ENCODE measurements at places on chromosomes 1 and 21. TPM values are rescaled to one million over a fixed set of nuclear protein-coding genes. Genes with fewer than 3 reads are reported as not detected.

Gene MMEL1
- total RNA-seq = 1.9 TPM

- peaks cover 16% of the 10 kb centered on the region for H3K27me3 ChIP-seq
- peak; percentile 54 for DNase-seq
- peaks cover 2% of the 10 kb centered on the region for H3K36me3 ChIP-seq
- peak overlapping the region; percentile 91 for H3K4me3 ChIP-seq
These were observed 77.4 kb downstream of the DESI2 start for GRCh38 chr1:244730153-244730933.

- H3K4me3 ChIP-seq = no peak overlapping the region
- no peaks in the 10 kb centered on the region for H3K27me3 ChIP-seq
- H3K36me3 ChIP-seq = peaks cover 12% of the 10 kb centered on the region
- H3K4me1 ChIP-seq = no peaks in the 10 kb centered on the region
- no peak for DNase-seq
These were observed 80.3 kb upstream of the ETS2 start for GRCh38 chr21:38725196-38726157.

Gene PPIH
- total RNA-seq = 89.9 TPM

GRCh38 chr1:234725177-234726132 is 115.5 kb upstream of the IRF2BP2 start:
- DNase-seq = peak; percentile 65
- peak overlapping the region; percentile 79 for H3K4me3 ChIP-seq
- peak overlapping the region; percentile 96 for H3K27ac ChIP-seq
- H3K27me3 ChIP-seq = no peaks in the 10 kb centered on the region
- H3K4me1 ChIP-seq = peaks cover 93% of the 10 kb centered on the region

- no peak for DNase-seq
- H3K36me3 ChIP-seq = no peaks in the 10 kb centered on the region
- H3K4me1 ChIP-seq = no peaks in the 10 kb centered on the region
- H3K4me3 ChIP-seq = no peak overlapping the region
- no peak overlapping the region for H3K27ac ChIP-seq
- no peaks in the 10 kb centered on the region for H3K27me3 ChIP-seq
These were observed 90.0 kb downstream of the HFM1 start for GRCh38 chr1:91314643-91315042.

- peaks cover 9% of the 10 kb centered on the region for H3K27me3 ChIP-seq
- no peak overlapping the region for H3K4me3 ChIP-seq
- no peak overlapping the region for H3K27ac ChIP-seq
- DNase-seq = no peak
These were observed 17.9 kb downstream of the PTPRF start for GRCh38 chr1:43548285-43549271.

GRCh38 chr1:53061859-53062707 is at the start of gene PODN:
PODN (plus strand) TSS chr1:53062213; CDS start chr1:53069856, 7,643 bp downstream.
- no peak within 1 kb of the TSS for H3K27ac ChIP-seq
- peaks cover 5% of the 10 kb centered on the region for H3K4me1 ChIP-seq
- peak within 1 kb of the TSS; percentile 66 for H3K4me3 ChIP-seq
- peaks cover 54% of the 10 kb centered on the region for H3K27me3 ChIP-seq

Gene FAM177B
- not detected for total RNA-seq

Gene LINGO4
- total RNA-seq = 0.88 TPM

DNA sequence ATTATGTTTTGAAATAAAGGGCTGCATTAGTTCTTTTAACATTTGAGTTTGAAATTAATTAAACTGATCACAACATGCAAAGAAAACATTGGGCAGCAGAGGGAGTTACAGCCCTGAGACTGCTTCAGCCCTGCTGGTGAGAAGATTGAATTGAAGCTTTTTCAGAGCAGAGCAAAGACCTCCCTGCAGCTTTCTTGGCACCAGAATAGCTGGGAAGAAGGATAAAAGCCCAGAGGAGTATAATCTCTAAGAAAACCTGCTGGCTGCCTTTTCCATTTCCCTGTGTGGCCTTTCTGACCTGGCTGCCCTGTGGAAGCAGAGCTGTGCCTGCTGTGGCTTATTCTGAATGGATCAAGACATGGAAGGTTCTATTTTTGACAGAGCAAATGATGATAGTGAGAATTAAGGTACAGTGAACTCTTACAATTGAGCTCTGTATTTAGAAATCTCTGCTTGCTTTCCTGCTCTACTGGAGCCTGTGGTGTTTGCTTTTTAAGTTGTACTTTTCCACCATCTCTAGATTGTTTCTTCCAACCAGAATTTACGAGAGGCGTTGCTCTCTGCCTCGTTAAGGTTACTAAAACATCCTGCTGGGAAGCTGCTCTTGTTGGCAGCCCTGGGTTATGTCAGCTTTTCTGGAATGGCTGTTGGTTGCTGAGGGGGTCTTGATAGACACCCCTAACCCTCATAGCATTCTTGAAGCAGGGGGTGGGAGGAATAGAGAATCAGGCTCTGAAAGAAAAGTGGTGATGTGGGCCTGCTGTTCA is 9.9 kb downstream of the SNRPE start:
- H3K27ac ChIP-seq = peak overlapping the region; percentile 77
- no peak overlapping the region for H3K4me3 ChIP-seq
- DNase-seq = peak; percentile 14
- H3K36me3 ChIP-seq = peaks cover 4% of the 10 kb centered on the region
- peaks cover 4% of the 10 kb centered on the region for H3K4me1 ChIP-seq

DNA sequence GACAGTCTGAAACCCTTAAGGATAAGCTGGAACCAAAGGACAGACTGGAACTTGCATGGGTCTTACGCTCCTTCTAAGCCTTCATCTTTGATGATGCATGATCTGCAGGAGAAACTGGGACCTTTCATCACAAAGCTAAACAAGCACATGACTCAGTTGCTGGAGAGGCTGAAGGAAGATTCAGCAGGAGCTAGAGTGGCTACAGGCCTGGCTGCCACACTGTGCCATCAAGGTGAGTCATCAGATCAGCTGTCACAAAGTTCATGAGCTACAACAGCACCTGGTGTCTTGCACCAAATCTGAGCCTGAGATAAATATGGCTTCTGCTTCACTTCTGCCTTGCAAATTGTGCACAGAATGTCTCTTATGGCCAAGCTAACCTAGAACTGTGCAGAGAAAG is 95.5 kb upstream of the MARK1 start:
- peaks cover 10% of the 10 kb centered on the region for H3K27me3 ChIP-seq
- H3K4me3 ChIP-seq = no peak overlapping the region
- no peak overlapping the region for H3K27ac ChIP-seq

DNA sequence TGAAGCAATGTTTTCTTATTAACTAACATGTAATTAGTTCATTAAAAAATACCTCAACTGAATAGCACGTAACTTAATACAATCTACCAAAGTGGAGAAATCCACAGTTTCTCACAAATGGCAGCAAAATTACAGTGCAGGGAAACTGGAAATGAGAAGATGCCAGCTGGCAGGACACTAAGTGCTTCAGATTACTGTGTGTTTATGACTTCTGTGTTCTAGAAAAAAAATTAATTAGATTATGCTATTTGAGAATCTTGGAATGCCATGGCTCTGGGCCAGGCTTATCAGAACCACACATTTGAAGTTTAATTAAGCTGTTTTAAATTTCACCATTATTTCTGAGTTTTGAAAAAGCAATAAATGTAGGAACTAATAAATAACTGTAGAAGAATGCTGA is 357.6 kb downstream of the TGFB2 start:
- no peaks in the 10 kb centered on the region for H3K4me1 ChIP-seq
- no peak overlapping the region for H3K27ac ChIP-seq
- H3K27me3 ChIP-seq = no peaks in the 10 kb centered on the region
- no peak for DNase-seq
- no peaks in the 10 kb centered on the region for H3K36me3 ChIP-seq
- no peak overlapping the region for H3K4me3 ChIP-seq

DNA sequence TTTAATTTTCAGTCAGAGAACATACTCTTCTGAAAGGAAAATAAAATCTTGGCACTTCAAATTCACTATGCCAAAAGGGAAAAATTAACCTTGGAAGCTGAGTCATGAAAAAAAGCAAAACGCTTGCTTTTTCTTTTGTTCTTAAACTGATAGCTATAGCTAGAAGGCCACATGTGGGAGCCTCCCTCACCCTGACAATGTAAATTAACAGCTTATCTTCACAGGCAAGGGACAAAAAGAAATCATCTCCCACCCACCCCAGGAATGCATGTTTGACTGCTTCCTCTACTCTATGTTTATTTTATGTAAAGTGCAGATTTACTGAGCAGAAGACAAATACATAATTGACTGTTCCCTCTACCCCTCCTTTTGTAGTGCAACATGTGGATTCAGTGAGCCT is 38.0 kb downstream of the EBNA1BP2 start:
- no peak overlapping the region for H3K27ac ChIP-seq
- no peaks in the 10 kb centered on the region for H3K4me1 ChIP-seq
- no peaks in the 10 kb centered on the region for H3K36me3 ChIP-seq
- H3K4me3 ChIP-seq = no peak overlapping the region
- H3K27me3 ChIP-seq = peaks cover 27% of the 10 kb centered on the region
- DNase-seq = no peak

DNA sequence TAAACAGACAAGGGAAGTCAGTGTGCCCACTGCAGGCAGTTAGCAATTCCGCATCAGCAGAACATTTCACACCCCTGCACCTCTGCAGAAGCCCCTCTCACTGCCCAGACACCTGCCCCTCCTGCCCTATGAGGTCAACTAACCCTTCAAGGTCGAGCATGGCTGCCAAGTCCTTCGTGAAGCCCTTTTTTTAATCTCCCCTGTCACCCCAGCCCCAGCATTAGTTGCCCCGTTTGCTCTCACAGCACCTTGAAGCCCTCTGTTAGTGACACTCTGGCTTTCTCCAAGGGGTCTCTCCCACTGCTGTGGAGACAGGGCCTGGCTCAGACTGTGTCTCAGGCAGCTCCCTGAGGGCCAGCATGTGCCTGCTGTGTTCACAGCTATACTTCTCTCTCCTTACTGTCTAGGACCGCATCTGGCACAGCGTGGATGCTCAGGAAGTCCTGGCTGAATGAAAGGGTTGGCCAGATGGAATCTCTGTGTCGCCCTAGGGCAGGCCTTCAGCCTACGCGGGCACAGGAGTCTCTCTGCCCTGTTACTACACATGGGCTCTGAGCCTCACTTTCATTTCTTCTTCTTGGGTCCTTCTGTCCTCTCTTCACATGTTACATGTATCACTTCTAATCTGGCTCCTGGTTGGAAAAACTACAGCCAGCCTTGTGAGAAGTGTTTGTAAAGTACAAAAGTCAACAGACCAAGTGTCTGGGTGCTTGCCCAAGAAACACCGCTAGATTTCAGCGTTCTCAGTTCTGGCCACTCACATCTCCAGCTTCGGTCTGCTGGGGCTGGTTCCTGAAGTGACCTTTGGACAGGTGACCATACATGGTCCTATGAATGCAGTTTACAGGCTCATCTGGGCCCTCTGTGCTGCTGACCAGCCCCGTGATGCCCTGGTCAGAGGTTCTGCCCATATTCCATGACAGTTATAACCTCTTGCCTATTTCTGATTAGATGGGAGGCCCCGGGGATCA is 19.7 kb downstream of the SLC2A1 start:
- H3K4me3 ChIP-seq = no peak overlapping the region
- H3K27me3 ChIP-seq = no peaks in the 10 kb centered on the region
- peaks cover 97% of the 10 kb centered on the region for H3K4me1 ChIP-seq
- H3K27ac ChIP-seq = peak overlapping the region; percentile 84

Gene HFM1
- not detected for total RNA-seq

GRCh38 chr1:224459966-224460365 is 25.4 kb upstream of the WDR26 start:
- H3K27me3 ChIP-seq = no peaks in the 10 kb centered on the region
- no peak overlapping the region for H3K27ac ChIP-seq
- H3K4me1 ChIP-seq = peaks cover 14% of the 10 kb centered on the region
- DNase-seq = no peak
- no peaks in the 10 kb centered on the region for H3K36me3 ChIP-seq
- no peak overlapping the region for H3K4me3 ChIP-seq

DNA sequence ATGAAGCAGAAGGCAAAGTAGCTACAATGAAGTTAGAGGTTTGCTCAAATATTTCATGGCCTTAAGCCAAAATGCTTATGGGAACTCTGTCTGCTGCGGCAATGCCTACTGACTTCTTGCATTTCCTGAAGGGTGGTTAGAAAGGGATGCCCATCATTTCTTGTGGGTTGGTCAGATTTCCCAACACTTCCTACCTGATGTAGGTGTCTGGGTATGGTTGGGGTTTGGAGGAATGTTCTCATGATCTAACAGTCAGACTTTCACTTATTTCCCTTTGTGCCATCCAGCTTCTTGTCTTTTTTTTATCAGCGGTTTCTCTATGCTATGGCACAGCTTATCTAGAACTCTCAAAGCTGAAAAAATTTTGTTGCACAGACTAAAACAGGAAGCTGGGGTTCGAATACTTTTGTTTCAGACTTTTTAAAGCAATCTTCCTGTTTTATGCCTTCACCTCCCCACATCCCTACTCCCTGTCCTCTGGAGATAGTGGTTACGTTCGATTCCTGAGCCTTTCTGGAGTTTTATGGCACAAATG is 307.7 kb downstream of the USP25 start:
- DNase-seq = no peak
- H3K4me1 ChIP-seq = no peaks in the 10 kb centered on the region
- H3K27me3 ChIP-seq = no peaks in the 10 kb centered on the region
- no peak overlapping the region for H3K4me3 ChIP-seq
- no peak overlapping the region for H3K27ac ChIP-seq

DNA sequence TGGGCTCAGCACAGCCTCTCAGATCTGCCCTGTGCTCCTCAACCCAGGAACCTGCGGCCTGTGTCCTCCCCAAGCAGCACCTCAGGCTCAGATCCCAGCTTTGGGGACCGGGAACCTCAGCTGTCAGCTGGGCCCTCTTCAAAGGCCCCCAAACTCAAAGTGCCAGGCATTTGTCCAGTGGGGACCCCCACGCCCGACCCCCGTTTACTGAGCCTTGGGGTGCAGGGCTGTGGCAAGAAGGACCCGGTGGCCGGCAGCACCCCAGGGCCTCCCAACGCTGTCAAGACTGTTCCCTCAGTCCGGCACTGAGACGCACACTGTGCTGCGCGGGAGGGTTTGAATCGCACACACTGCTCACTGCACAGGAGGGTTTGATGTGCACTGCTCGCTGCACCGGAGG is 35.0 kb downstream of the MORN1 start:
- no peak for DNase-seq
- no peak overlapping the region for H3K4me3 ChIP-seq
- no peaks in the 10 kb centered on the region for H3K4me1 ChIP-seq
- no peak overlapping the region for H3K27ac ChIP-seq
- H3K36me3 ChIP-seq = no peaks in the 10 kb centered on the region
- no peaks in the 10 kb centered on the region for H3K27me3 ChIP-seq

GRCh38 chr1:19775831-19776230 is 23.9 kb downstream of the TMCO4 start:
- no peak for DNase-seq
- H3K4me1 ChIP-seq = no peaks in the 10 kb centered on the region
- no peak overlapping the region for H3K27ac ChIP-seq

Gene TMEM9
- total RNA-seq = 25.8 TPM

DNA sequence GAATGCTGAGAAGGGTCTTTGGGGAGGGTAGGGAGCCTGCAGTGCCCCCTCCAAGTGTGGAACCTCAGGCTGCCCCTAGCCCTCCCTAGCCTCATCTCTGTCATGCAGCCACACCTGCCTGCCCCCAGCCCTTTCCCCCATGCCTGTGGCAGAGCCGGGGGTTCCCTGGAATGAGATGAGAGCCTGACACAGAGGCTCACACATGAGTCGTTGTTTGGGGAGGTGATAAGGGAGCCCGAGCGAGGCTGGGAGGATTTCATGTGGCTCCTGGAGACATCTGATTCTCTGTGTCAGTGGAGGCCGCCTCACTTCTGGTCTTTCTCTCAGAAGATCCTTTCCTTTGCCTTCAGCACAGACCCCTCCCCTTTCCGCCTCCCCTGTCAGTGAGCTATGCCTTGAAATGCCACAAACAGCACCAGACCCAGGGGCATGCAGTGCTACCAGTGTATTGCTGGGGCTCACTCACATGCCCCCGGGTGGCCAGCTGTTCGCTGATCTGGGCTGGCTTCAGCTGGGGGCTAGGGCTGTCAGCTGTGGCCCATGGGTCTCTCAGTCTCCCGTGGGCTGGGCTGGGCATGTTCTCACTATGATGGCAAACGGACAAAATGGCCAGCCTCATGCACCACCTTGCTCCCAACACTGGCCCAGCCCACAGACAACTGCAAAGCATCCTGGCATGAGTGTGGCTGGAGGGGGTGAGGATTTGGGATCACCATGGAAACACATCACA is 102.6 kb downstream of the AJAP1 start:
- no peaks in the 10 kb centered on the region for H3K27me3 ChIP-seq
- DNase-seq = no peak
- H3K4me1 ChIP-seq = no peaks in the 10 kb centered on the region

Measured in activated T-cell treated with anti-CD3 and anti-CD28 coated beads, Interleukin-2, amount 50 U/mL, for 72 hours (primary cell).